Liver (tissue), 10 donors: ENCODE measurements at places on chromosomes 4 and X.

- no peak for DNase-seq
Observed at GRCh38 chr4:86152454-86152853, 207.4 kb downstream of the MAPK10 start.

DNA sequence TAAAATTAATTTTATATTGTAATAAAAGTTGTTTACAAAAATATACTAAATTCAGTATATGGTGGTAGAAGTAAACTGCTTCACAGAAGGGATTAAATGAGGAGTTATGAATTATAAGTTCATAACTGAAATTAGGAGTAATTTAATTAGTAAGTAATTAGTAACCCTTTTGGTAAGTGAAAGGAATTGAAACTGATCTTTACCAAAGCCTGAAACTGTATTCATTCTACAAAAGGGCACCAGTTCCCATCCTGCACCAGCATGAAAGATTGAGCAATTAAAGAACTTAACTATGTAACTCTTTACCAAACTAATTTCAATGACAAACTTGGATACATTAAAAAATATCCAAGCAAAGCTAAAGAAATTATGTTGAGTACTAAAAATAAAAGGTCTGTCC, 8.2 kb downstream of the MED14 start:
- DNase-seq, result no peak

- no peak for DNase-seq
Observed at GRCh38 chr4:138267835-138268234, 25.7 kb upstream of the SLC7A11 start.

DNA sequence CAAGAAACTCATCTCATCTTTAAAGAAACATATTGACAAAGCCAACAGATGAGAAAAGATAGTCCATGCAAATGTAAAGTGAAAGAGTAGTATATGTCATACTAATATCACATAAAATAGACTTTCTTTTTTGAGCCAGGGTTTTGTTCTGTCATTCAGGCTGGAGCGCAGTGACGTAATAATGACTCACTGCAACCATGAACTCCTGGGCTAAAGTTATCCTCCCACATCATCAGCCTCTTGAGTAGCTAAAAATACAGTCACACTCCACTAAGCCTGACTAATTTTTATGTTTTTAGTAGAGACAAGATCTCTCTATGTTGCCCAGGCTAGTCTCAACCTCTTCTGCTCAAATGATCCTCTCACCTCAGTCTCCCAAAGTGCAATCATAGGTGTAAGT, 51.8 kb upstream of the TRAM1L1 start:
- DNase-seq, result no peak

- no peak for DNase-seq
Observed at GRCh38 chrX:151830911-151831310, 81.8 kb upstream of the MAGEA4 start.

DNA sequence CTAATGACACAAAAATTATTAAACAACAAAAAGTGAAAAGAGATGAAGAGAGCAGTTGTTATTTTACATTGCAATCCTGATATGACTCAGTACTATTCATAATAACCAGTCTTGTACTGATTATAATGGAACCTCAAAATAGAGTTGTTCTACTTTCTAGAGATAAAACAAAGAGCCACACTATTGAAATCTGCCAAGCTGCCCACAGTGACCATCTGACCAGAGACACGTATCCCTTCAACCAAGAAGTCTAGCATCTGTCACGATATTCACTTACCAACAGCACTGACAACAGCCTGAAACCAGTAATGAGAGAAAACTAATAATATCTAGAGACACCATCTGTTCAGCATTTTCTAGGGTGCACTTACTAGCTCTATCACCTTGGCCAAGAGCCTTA, 466.7 kb downstream of the NKX6-1 start:
- DNase-seq, result no peak

DNA sequence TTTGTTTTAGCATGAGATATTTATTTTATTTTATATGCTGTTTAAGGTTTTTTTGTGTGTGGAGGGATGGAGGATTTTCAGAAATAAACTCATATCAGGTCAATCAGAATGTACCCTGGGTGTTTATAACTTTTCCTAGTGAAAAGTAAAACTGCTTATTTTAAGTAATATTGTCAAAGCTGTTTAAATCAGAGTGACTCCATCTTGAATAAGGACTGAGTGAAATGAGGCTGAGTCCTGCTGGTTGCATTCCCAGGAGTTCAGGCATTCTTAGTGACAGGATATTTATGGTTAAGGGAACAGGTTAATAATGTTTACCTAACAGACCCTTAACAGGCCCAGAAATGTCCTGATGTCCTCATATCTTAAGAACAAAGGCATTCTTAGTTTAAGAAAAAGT, 1160.9 kb upstream of the PCDH7 start:
- DNase-seq, result no peak

- DNase-seq, result no peak
Observed at GRCh38 chrX:133922390-133922771, 63.0 kb downstream of the GPC3 start.

DNA sequence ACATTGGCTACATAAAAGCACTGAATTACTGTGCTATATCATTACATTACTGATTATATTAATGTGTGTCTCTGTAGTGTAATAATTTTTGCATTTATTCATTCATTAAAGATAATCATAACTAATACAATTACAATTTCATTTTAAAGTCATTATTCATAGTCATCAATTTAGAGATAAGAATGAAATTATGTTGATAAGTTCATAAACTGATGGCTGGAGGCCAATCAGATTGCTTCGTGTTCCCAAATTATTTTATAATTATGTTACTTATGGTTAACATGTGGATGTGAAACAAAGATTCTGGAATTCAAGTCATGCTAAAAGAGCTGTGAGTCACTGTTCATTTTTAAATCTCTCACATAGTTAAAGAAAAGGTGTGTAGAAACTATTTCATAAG, 223.4 kb upstream of the HAND2 start:
- DNase-seq, result no peak
